ENCODE measurements at places on chromosomes 13 and 19.

GRCh38 chr19:3450796-3451411 is 29.4 kb downstream of the SMIM24 start:
- peak; percentile 91 for DNase-seq

DNA sequence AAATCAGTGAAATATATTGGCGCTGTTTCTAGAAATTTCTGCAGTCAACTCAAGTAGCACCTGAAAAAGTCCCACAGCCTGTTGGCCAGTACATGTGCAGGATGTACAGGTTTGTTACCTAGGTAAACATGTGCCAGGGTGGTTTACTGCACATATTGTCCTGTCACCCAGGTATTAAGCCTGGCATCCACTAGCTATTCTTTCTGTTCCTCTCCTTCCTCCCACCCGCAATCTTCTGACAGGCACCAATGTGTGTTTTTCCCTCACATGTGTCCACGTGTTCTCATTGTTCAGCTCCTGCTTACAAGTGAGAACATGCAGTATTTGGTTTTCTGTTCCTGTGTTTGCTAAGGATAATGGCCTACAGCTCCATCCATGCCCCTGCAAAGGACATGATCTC is 13.1 kb upstream of the SCEL start:
- no peak for DNase-seq

DNA sequence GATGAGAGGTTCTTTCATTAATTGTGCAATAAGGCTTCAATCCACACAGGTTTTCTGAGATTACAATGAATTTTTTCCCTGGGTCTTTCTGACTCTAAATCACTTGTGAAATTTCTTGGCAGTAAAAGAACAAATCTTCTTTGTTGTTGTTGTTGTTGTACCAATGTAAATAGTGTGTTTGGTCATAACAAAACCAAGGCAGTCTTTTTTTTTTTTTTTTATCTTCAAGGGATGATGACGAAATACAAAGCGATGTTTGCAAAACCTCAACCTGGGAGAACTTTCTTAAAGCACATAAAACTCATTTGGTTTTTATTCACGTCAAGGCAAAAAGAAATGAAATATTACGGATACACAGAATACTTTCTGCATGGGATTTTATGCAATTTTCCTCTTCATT is 462.0 kb downstream of the LIG4 start:
- no peak for DNase-seq

GRCh38 chr19:3061182-3062161 is 823 bp downstream of the TLE5 start:
- no peak for DNase-seq

DNA sequence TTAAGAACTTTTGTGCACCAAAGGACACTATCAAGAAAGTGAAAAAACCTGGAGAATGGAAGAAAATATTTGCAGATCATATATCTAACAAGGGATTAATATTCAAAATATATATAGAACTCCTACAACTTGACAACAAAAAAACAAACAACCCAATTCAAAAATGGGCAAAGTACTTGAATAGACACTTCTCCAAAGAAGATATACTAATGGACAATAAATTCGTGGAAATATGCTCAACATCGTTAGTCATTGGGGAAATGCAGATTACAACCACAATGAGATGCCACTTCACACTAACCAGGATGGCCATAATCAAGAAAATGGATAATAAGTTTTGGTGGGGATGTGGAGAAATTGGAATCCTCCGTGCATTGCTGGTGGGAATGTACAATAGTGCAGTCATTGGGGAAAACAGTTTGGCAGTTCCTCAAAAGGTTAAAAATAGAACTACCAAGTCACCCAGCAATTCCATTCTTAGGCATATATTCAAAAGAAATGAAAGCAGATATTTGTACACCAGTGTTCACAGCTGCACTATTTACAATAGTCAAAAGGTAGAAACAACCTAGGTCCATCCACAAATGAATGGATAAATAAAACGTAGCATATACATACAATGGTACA is 2.2 kb upstream of the LSR start:
- DNase-seq, result no peak

GRCh38 chr19:31177246-31177645 is 172.0 kb downstream of the TSHZ3 start:
- DNase-seq, result no peak

GRCh38 chr13:33207615-33207961 is 78.0 kb downstream of the STARD13 start:
- DNase-seq, result peak; percentile 78

DNA sequence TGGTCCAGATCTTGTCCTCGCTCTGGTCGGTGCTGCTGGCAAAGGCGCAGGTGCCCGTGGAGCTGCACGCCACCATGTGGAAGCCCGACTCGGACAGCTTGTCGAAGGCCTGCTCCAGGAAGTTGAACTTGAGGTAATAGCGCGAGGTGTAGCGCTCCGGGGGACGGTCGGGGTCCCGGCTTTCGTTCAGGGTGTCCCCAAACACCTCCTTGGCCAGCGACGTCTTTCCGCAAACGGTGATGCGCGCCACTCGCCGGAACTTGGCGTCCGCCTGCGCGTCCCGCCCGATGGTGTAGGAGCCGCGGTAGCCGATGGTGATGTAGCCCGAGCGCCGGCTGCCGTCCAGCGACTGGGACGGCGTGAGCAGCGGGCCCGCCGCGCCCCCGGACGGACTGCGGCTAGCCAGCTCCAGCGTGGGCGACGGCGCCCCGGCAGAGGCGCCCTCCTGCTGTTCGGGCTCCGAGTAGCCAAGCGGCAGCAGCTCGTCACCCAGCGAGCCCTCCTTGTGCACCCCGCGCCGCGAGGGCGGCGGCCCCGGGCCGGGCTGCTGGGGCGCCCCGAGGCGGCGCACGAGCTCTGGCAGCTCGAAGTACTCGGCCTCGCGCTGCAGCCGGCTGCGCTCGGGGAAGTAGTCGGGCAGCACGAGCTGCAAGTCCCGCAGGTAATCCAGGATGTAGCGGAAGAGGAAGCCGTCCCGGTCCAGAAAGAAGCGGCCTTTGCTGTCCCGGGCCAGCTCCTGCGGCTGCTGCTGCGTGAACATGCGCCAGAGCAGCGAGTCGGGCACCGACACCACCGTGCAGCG is 801 bp downstream of the KCTD12 start:
- DNase-seq, result peak; percentile 31

- no peak for DNase-seq
Observed at GRCh38 chr13:53064731-53065130, 36.1 kb downstream of the OLFM4 start.

- no peak for DNase-seq
Observed at GRCh38 chr13:77698201-77699058, 943 bp downstream of the SLAIN1 start.

DNA sequence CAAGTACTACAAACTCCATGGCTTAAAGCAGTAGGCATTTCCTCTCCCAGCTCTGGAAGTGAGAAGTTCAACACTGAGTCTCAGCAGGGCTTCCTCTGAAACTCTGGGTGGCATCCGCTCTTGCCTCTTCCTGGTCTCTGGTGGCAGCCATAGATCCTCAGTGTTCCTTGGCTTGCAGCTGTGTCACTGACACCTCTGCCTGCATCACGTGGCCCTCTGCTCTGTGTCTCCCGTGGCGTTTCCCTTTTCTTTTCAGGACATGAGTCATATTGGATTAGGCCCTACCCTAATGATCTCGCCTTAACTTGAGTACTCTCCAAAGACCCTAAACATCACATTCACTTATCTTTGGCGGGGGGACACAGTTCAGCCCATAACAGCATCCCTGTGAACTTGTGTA is 466.7 kb downstream of the MYO16 start:
- DNase-seq, result no peak

GRCh38 chr13:66536746-66537145 is 693.4 kb downstream of the PCDH9 start:
- no peak for DNase-seq

DNA sequence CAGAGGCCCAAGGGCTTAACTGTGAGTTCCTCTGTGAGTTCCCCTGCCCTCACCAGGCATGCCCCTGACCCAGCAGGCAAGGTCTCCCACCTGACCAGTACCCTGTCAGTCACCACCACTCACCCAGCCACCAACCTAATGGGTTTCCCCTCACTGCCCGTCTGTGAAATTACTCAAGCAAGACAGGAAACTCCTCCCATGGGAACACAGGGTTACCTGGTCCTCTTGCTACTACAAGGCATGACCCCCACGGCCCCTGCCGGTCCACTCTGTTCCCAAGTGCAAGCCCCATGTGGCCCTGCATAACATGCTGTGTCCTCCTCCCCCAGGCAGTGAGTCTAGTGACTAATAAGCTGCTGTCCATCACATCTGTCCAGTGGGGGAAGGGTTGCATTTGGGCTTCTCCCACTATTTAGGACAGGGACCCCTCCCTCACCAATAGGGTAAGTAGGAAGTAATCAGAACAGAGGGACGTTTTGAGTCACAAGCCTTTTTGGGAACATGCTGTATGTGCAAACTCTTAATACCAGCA is 8.0 kb upstream of the DHRS12 start:
- DNase-seq, result no peak

- no peak for DNase-seq
Observed at GRCh38 chr19:13029893-13030292, 34.6 kb downstream of the NFIX start.

DNA sequence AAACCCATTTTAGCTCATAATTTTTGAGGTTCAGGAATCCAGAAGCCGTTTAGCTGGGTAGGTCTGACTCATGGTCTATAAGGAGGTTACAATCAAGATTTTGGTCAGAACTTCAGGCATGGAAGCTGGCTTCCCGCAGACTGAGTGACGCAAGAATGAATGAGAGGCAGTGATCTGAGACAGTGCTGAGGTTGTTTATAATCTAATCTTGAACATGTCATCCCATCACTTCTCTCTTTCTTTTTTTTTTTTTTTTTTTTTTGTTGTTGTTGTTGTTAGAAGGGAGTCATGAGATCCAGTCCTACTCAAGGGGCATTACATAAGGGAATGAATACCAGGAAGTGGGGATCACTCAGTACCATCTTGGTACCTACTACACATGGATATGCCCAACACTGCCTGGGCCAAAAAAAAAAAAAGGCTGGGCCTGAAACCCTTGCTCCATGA is 217.4 kb downstream of the DLEU7 start:
- DNase-seq, result no peak

DNA sequence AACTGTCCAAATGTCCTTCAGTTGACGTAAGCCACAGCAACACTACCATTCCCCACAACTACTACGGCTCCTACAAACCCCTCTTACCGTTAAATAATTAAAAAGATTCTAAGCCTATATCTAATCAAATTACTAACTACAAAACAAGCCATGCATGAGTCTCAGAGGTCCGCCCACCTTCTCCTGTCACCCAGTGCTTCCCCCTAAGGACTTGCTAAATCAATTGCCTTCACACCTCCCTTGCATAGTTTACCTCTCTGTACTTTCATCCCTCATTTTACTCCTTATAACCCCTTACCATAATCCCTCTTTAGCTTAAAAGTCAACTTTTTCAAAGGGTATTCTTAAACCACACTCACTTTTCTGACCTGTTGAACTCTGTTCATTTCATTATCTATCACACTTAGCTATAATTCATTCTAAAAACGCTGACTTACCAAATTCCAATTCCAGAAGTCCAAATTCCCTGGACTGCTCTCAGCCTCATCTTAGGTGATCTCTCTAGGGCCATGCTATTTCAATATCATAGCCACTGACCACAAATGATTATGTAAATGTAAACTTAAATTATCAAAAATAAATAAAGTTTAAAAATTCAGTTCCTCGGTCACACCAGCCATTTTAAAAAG is 187.8 kb downstream of the DIAPH3 start:
- DNase-seq, result no peak

GRCh38 chr13:93963266-93964145 is 516.0 kb downstream of the DCT start:
- DNase-seq, result no peak

GRCh38 chr13:93862259-93862658 is 617.2 kb downstream of the DCT start:
- DNase-seq, result no peak

DNA sequence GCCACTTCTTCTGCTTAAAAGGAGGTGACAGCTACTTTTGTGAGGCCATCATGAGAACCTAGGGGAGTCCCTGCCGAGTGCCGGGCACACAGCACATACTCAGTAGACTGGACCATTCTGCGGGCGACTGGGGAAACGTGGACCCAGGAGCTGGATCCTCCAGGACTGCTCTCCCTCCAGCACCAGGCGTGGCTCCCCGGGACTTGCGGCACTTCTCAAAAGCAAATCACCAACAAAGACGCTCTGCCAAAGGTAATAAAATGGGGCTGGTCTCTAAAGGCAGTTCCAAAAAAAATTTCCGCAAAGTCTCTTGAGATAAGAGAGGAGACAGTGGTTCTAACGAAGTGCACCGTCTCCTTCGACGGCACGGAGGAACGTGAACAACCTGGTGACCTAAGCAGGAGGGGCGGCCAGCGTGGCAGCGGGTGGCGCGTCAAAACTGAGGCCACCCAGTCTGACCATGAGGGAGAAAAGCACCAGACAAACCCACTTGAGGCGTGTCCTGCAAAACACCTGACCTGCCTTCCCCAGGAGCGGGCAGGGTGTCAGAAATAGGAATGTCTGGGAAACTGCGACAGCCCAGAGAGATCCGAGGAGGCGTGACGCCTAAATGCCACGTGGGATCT is 1.4 kb upstream of the TMPRSS9 start:
- no peak for DNase-seq

GRCh38 chr19:13843104-13843921 is 33.6 kb upstream of the NANOS3 start:
- no peak for DNase-seq

DNA sequence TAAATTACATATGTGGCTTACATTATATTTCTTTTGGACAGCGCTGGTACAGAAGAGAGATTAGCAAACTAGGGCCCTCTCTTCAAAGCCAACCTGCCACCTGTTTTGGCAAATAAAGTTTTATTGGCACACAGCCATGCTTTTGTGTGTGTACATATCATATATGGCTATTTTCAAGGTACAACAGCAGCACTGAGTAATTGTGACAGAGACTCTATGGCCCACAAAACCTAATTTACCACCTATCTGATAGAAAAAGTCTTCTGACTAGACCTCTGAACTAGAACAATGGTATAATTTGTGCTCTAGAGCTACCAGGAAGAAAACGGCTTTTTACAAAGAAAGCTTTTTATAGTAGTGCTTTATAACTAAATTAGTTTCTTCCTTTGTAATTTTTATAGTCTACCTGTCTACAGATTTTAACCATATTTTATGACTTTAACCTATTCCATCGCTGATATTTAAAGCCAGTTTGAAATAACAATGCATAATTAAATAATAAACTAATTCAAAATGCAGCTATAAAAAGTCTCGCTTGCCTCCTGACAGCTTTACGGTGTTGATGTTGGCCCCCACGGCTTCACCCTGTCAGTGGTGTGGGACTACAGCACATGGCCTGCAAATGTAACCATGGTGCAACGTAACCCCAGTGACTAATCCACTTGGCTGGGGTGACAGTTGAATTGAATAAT is 17.7 kb upstream of the DPY19L3 start:
- no peak for DNase-seq
